ENCODE measurements at places on chromosomes 3 and 15.

DNA sequence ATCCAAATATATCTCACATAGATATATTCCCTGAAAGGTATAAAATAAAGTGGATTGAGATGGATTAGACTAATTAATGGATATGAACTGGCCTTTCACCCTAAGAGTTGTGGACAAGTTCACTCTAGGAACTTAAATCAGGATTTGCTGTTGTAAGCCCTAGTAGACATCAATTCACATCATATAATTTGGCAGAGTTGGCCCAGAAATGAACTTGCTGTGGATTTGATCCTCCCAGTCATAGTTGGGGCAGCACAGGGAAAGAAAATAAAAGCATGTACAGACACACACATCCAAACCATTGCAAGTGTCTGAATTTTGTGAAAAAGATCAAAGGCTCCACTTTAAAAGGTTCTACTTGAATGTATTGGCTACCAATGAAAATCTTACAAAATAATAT lies 734.7 kb upstream of the NR2F2 start:
- no peak for DNase-seq

- DNase-seq = no peak
These were observed 128.4 kb upstream of the TP63 start for GRCh38 chr3:189502676-189503257.

GRCh38 chr3:71726146-71726545 lies 944 bp upstream of the EIF4E3 start:
- no peak for DNase-seq

DNA sequence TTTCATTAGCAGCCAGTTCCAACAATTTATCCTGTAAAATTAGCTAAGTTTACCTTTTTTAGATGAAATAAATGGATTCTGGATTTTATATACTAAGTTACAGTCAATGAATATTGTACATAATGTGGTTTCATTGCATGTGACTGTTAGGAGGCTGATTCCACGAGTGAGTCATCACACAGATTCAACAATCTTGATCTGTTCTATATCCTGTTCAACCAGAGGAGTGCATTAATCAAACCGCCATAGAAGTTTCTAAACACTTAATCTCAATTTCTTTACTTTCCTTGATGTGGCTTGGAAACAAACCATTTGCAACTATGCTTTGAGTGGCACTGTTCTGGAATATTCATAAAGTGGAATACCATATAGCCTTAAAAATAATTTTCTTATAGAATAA lies 15.3 kb downstream of the DNAJC13 start:
- no peak for DNase-seq

DNA sequence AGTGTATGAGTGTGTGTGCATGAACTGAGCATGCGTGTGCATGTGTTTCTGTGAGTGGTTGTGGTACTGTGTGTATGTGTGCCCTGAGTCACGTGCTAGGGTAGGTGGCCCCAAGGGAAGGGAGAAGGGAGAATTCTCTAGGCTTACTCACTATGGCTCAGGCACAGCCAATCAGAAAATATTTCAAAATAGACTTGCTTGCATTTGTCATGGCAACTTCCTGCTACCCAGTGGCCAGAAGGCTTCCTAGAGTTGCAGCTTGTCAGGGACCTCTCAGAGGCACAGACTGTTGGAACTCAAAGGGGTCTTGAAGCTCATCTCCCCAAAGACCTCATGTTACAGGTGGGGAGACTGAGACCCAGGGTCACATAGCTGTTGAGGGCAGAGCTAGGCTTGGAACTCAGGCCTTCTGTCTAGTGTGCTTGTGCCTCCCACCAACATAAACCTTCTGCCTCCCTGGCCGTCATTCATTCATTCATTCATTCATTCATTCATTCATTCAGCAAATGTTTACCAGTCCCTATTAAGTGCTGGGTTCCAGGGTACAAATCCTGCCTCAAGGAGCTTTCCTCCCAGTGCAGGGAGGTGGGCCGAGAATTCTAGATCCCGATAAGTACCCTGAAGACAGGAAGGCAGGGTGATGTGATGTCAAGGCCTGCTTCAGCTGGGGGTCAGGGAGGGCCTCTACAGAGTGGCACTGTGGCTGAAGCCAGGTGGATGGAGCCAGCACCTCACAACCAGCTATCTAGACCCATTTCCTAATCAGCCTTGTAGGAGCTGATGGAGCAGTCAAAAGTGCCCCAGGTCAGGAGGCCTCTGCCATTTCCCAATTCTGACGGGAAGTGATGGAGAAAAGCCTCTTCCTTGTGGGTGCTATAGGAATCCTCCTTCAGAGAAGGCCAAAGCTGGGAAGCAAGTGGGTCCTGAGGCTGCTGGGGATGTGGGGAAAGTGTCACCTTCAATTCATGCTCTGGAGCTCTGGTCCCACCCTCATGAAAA lies 10.9 kb upstream of the RFT1 start:
- DNase-seq = no peak

DNA sequence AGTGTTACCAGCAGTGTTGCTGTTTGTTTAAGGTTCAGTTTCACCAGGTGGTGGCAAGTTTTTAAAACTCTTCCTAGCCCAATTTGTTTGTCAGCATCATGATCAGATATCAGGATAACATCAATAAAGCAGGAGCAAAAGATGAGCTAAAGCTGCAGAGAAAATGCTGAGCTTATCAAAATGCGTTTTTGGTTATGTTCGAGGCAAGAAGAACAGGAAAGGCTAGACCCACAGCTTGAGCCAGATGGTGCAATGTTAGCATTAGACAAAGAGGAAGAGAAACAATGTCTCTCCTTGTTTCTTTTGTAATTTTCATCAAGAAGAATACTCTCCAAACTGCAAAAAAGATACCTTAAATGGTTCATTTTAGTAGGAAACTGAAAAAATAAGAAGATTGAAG lies 66.2 kb downstream of the THRB start:
- DNase-seq = no peak

GRCh38 chr3:30611613-30612436 lies 5.4 kb downstream of the TGFBR2 start:
- DNase-seq = peak; percentile 23

GRCh38 chr3:11539218-11539617 lies 104.5 kb downstream of the VGLL4 start:
- DNase-seq = no peak

- DNase-seq = peak; percentile 65
These were observed 19.0 kb downstream of the ACAA1 start for GRCh38 chr3:38117748-38118420.

GRCh38 chr3:82707035-82707434 lies 945.6 kb upstream of the GBE1 start:
- DNase-seq = no peak

DNA sequence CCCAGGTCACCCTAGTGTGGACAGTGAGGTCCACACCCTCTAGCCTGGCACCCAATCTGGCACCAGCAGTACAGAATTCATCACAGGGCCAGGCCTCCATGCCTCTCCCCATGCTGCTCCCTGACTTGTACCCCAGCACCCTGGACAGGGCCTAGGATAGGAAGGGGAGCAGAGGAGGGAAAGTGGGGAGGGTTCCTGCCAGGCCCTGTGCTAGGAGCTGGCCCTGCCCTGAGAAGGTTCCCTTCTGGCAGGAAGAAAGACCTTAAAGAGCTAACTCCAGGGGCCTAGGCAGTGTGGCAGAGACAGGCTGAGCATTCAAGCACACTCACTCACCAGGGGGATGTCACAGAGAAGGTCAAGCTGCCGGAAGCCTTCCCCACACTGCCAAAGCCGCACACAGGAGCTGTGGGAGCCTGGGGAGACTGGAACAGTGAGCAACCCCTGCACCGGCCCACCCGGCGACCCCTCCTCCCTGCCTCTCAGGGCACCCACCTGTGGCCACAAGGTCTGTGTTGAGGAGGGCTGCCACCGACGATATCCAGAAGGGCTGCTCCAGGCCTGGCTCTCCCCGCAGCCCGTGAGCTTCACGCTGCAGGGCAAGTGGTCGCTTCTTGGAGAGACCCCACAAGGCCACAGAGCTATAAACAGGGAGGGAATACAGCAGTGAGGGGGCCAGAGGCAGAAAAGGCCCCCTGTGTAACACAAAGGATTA lies 7.4 kb downstream of the RRP9 start:
- DNase-seq = no peak

DNA sequence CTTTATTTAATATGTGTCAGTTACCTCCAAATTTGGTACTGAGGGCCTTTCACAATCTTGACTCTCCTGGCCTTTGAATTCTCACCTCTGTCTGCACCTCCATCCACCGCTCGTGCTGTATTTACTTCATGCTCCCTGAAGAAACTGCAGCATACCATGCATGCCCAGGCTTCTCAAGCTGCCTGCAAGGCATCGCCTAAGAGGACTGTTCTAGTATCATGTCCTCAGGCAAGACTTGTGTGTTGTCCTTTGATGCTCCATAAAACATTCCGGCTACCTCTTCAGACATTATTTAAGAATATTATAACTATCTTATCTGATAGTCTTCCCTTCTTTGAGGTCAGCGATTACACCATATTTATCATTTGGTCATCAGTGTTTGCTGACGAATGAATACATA lies 682.5 kb downstream of the NR2F2 start:
- no peak for DNase-seq

DNA sequence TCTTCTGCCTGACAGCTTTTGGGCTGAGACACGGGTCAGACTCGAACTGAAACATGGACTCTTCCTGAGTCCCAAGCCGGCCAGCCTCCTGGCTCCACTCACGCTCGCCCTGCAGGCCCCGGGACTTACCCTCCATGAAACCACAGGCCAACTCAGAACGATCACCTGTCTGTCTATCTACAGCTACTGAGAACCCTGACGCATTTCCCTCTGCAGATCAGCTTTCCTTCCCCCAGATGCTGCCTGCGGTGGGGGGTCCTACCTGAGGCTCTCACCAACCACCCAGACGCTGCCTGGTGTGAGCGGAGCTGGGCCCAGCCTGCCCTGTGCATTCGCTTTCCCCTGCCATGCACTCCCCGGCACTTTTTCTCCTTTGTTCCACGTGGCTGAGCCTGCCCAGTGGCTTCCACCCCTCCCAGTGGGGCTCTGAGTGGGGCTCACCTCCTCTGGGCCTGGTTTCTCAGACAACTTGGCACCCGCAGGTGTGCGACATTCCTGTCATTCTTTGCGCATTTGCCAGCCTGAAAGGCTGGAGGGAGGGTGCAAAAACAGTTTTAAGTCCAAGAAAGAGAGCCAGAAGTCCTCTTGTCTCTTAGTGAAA lies 60.2 kb downstream of the PLXNA1 start:
- DNase-seq = no peak

DNA sequence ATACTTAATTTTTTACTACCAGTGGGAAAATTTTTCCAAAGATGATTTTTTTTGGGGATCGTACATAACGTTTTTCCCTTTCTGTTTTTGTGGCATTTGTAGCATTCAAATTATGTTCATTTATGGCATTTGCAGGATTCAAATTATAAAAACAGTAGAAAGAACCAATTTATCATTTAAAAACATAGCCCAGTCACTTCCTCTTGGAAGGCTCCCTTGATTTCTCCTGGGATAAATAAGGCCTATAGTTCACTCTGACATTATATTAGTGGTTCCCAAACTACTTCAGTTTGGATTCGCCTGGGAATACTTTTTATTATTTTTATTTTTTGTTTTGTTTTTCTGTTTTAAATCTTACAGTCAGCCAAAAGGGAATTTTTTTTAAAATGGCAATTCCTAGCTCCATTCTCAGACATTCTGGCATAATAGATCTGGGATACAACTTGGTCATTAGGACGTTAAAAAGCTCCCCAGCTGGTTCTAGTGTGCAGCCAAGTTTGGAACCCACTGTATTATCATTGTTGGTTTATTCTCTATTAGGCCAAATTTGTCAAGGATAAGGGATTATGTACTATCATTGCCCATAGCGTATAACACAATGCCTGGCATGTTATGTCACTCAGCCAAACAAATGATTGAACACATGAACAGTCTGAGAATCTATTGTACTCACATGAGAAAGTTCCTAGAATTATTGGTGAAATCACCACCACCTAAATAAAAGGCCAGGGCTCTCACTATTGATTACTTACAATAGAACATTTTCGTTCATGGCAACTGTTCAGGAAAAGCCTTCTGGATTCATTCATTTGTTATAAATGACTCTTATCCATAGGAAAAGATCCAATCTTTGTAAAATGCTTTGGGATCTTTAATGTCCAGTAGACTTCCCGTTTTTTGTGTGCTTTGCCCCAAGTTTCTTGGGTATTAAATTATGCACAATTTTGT lies 28.9 kb downstream of the RARB start:
- DNase-seq = no peak

- DNase-seq = no peak
These were observed 7.3 kb upstream of the CFAP91 start for GRCh38 chr3:119695480-119695879.

DNA sequence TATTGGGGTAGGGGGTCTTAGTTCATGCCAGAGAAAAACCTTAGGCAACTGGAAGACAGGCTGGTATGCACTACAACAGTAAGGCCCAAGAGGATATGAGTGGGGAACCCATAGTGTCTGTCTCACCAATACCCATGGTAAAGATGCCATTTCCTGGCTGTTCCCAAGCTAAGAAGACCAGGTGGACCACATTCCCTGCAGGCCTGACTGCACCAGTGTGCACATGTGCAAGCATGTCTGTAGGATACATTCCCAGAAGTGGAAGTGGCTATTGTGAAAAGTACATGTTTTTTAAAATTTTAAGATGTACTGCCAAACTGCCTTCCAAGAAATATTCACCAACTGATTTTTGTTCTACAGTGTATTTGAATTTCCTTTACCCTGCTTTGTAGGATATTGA lies 207.3 kb upstream of the CTNNB1 start:
- DNase-seq = no peak

DNA sequence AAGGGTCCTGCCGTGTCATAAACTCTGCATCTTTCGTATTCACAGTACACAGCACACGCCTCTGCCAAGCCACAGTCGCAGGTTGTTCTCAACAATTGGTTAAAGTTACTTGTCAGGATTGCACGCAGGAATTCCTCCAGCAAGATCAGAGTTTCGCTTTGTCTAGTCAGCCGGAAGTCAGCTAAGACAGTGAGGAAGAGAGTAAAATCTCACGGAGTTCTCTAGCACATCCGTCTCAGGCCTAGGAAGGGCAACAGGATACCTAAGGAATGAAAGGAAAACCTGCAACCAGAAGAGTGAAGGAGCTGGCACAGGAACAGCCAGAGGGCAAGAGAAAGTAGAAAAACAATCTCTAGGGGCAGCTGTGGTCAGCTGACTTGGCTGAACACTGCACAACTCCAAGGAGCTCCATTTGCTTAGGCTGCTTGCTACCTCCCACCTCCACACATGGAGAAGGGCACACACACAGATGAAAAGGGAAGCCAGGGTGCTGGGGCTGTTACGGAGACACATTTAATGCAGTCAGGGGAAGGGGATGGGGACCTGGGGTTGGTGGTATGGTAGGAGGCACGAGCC lies 23.7 kb downstream of the RORA start:
- no peak for DNase-seq
